Cardiac septum (tissue), 1 donor: ENCODE measurements at places on chromosomes 16 and 17. TPM values are rescaled to one million over a fixed set of nuclear protein-coding genes. Genes with fewer than 3 reads are reported as not detected.

The GHDC gene
- total RNA-seq: 6.0 TPM

The TLCD3B gene
- not detected for total RNA-seq

The SCGB1C2 gene
- total RNA-seq: not detected

The TP53TG3 gene
- total RNA-seq: not detected

The PNMT gene
- total RNA-seq: 10.9 TPM

The GSE1 gene
- total RNA-seq: 56.4 TPM

The MMP2 gene
- total RNA-seq: 83.8 TPM

The MYH2 gene
- total RNA-seq: 0.22 TPM

The KRT23 gene
- total RNA-seq: 0.13 TPM

The OR1F1 gene
- not detected for total RNA-seq

The COQ9 gene
- 156 TPM for total RNA-seq

The OR2C1 gene
- not detected for total RNA-seq

The KRTAP4-6 gene
- total RNA-seq: not detected

The HEATR3 gene
- 10.3 TPM for total RNA-seq

The MED13 gene
- 47.4 TPM for total RNA-seq

The PPM1E gene
- total RNA-seq: 1.1 TPM

The SULT1A1 gene
- 23.2 TPM for total RNA-seq

The GDPD1 gene
- 1.2 TPM for total RNA-seq

The OR4D1 gene
- not detected for total RNA-seq

The PSMC5 gene
- total RNA-seq: 109 TPM

The CMTM2 gene
- total RNA-seq: 1.3 TPM

The TMC8 gene
- 2.2 TPM for total RNA-seq

The ANKRD40CL gene
- not detected for total RNA-seq

The TBC1D3G gene
- not detected for total RNA-seq

The ZNF174 gene
- 9.2 TPM for total RNA-seq

The EMC8 gene
- total RNA-seq: 20.3 TPM

The CLCN7 gene
- 39.8 TPM for total RNA-seq

The KRT36 gene
- not detected for total RNA-seq

The RHBDF1 gene
- total RNA-seq: 31.4 TPM
